ENCODE measurements at places on chromosomes 1 and 21.

GRCh38 chr1:3883194-3883925 is 16.7 kb downstream of the C1orf174 start:
- no peak for DNase-seq

DNA sequence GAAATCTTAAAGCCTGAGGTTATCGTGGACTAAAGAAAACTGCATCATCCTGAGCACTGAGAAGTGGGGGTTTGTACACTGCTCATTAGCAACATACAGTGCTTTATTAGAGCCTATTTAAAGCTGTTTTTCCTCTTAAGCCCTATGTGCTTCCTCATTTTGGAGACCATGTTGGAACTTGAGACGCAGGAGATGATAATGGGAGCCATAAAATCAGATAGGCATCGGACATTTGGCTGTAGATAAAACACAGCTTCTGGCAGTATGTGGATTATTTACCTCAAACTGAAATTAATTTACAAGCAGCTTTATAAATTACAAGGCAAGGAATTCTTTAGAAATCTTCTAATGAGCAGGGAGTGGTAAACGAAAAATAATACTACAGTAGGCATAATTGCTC is 147.7 kb upstream of the IVNS1ABP start:
- no peak for DNase-seq

DNA sequence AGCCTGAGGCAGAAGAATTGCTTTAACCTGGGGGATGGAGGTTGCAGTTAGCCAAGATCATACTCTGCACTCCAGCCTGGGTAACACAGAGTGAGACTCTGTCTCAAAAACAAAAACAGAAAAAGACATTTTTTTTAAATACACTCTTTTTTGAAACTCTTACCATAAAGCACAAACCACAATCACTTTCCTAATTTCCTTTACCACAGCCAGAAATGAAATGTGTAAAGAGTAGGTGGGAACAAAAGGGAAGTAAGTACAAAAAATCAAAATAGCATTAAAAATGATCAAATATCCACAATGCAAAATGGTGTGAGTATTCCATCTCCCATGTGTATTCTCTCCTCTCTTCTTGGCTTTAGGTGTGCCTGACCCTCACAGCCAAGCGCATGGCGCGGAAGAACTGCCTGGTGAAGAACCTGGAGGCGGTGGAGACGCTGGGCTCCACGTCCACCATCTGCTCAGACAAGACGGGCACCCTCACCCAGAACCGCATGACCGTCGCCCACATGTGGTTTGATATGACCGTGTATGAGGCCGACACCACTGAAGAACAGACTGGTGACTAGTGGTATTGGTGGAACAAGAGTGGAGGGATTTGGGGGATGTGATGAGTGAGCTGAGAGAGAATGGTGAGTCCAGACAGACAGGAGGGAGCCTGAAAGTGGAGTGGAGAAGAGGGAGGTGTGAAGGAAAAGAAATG is 14.9 kb downstream of the ATP1A4 start:
- DNase-seq, result no peak

DNA sequence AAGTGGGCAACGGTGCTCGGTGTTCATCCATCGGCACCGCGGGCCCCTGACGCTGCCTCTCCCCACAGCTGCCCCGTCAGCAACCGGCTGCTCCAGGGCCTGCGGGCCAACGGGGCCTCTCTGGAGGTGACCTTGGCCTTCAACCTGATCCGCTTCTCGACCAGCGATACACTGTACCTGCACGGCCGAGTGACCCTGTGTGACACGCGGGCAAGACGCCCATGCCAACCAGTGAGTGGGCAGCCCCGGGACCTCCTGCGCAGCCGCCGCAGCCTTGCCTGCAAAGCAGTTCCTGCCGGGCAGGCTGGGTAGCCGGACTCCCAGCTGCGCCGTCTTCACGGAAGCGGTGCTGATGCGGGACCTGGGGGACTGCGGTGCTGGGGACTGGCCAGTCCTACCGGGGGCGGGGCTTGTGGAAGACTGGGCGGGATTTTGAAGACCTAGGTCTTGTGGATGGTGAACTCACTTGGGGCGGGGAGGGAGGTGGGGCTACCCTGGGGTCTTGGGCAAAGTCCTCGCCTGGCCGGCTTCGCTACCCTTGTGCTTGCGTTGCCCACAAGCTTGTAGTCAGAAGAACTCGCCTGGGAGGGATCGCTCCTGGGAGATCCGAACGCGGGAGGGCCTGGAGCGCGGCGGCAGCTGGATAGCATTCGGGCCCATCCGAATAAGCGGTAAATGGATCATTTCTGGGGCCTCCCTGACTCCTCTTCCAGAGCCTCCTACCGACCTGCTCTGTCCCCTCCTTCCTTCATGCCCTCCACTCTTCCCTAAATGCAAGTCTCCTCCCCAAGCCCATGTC is 8.8 kb upstream of the CEP85 start:
- peak; percentile 21 for DNase-seq

DNA sequence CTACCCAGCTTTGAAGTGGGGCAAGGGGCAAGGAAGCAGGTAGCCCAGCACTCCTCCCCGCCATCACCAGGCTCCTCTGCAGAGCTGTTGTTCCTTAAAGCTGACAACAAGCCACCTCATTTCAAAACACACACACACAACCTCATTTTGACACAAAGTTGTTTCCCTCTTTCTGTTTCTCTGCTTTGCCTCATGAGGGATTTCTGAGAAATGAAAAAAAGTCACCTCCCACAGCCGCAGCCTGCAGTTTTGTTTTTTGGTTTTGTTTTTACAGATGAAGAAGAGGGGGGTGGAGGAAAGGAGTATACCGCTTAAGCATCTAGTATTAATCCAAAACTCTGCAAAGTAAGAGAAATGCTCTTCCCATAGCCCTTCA is 12.1 kb downstream of the MCL1 start:
- DNase-seq, result no peak

- DNase-seq, result no peak
Observed at GRCh38 chr1:9078015-9078751, 8.7 kb upstream of the SLC2A5 start.

DNA sequence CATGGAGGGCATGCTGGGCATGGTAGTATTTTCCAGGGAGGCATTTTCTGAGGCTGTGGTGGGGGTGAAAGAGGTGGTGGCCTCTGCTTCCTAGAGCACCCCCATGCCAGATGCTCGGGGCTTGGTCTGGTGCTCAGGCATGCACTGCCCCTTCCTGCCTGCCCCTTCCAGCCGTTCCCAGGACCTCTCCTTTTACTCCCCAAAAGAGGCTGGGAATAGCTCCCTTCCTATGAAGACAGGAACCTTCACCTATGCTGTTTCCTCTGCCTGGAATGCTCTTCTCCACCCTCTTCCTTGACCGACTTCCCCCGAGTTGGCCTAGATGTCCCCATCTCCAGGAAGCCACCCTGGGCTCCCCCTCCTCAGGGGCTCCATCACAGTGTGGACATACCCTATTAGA is 9.1 kb downstream of the EDN2 start:
- DNase-seq, result no peak

DNA sequence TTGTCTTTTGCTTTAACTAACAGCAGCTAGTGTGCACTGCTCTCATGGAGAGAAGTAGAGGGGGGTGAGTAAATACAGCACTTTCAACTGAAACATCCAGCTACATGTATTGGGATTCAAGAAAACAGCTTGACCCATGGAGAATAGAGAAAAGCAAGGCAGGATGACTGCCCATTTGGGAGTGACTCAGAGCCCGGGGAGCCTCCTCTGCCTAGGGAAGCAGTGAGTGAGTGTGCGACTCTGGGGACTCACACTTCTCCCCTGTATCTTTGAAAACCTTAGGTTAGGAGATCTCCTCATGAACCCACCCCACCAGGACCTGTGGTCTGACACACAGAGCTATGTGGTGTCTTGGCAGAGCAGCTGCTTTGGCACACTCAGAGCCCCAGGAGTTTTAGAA is 82.0 kb upstream of the PTGFR start:
- no peak for DNase-seq

DNA sequence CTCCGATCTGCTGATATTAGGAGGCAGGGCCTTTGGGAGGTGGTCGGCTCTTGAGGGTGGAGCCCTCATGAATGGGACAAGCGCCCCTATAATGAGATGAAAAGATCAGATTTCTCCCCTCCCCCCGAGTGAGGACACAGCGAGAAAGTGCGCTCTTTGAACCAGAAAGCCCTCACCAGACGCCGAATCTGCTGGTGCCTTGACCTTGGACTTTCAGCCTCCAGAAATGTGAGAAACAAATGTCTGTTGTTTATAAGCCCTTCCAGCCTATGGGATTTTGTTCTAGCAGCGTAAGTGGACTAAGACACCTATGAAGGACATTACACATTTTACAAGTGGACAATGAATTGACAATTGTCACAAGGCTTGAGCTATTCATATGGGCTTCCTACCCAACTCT is 80.2 kb downstream of the RIPK4 start:
- DNase-seq, result no peak

DNA sequence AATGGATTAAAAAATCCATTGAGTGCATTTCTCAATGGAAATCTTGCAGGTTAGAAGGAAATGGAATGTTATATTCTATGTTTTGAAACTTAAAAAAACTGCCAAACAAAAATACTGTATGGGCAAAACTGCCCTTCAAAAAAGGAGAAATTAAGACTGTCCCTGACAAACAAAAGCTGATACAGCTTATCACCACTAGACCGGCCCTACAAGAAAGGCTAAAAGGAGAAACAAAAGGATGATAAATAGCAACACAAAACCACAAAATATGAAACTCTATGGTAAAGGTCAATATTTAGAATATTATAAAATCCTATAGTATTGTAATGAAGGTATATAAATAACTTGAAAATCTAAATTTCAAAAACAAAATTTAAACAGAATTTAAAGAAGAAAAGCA is 60.0 kb downstream of the SLC25A24 start:
- no peak for DNase-seq

DNA sequence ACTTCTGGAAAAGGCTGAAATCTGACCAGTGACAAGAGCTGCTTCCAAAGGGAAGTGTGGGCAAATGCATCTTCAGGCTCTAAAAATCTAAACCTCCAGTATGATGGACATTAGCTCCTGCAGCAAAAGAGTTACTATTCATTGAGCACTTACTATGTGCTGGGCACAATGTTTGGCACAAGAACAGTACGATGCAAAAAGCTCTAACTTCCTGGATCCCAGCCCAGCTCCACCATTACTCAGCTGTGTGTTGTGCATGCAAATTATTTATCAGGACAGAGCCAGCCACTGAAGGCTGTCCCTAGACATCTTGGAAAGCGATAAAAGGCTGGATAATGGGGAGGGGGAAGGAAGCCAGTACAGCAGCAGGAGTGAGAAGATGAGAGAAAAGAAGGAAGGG is 143.5 kb downstream of the ELAVL4 start:
- DNase-seq, result no peak

- DNase-seq, result no peak
Observed at GRCh38 chr1:182835806-182836205, 3.3 kb upstream of the DHX9 start.

- DNase-seq, result no peak
Observed at GRCh38 chr21:34017039-34017961, 56.1 kb upstream of the MRPS6 start.

- no peak for DNase-seq
Observed at GRCh38 chr1:202627841-202628565, 82.3 kb downstream of the SYT2 start.

- DNase-seq, result peak; percentile 51
Observed at GRCh38 chr1:9292361-9293240, at the start of gene SPSB1. Gene SPSB1 (plus strand): TSS chr1:9292894. CDS start chr1:9355892, 62,998 bp downstream.

DNA sequence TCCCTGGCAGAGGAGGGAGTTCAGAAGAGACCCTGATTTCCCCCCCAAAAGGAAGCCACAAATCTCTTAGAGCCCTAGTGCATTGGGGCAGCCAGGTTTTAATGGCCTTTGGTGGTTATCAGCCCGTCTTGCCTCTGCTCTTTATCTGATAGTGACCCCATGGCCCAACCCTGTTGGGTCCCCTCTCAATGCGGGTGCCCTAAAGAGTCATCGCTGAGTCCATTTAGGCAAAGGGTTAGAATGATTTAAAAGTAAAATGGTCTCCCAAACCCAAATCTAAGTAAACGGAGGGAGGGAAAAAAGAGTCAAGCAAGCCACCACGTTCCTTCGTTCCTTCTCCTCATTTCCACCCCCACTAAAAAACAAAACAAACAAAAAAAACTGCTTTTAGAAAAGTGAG is 164.0 kb downstream of the RUNX1 start:
- DNase-seq, result no peak

GRCh38 chr1:86430376-86430775 is 6.4 kb downstream of the CLCA2 start:
- no peak for DNase-seq

GRCh38 chr1:935751-936231 is 12.1 kb downstream of the SAMD11 start:
- DNase-seq, result no peak

DNA sequence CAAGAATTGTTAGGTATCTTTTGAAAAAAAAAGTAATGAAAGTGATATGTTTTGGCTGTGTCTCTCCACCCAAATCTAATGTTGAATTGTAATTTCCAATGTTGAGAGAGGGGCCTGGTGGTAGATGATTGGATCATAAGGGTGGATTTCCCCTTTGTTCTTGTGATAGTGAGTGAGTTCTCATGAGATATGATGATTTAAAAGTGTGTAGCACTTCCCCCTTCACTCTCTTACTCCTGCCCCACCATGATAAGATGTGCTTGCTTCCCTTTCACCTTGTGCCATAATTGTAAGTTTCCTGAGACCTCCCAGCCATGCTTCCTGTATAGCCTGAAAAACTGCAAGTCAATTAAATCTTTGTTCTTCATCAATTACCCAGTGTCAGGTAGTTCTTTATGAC is 70.7 kb downstream of the XCL2 start:
- DNase-seq, result no peak

GRCh38 chr1:25805863-25806225 is 5.9 kb downstream of the SELENON start:
- no peak for DNase-seq

- no peak for DNase-seq
Observed at GRCh38 chr1:112188611-112189010, 199.1 kb upstream of the KCND3 start.

- no peak for DNase-seq
Observed at GRCh38 chr1:246907472-246907871, 24.3 kb downstream of the AHCTF1 start.

DNA sequence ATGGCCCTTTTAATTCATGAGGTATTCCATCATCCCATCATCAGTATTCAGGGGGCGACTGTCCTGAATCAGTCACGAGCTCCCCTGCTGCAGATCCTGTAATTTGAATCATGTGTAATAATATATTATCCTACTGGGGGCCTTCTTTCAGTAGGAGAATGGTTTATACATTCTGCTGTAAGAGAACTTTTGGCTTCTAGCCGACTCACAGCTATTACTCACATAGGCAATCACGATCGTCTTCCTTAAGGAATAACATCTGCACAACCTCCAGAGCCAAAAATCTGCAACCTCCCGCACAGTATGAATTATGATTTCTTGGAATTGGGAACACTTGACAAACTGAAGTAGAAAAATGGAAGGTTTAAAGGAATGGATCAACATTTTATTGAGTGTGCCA is 343.0 kb downstream of the USP25 start:
- DNase-seq, result no peak

GRCh38 chr1:111852261-111852721 is 96.6 kb downstream of the DDX20 start:
- no peak for DNase-seq

- DNase-seq, result no peak
Observed at GRCh38 chr1:200464784-200465400, 55.1 kb upstream of the ZNF281 start.
